Caki2 (cell line): ENCODE measurements at places on chromosomes 2 and 18. TPM values are rescaled to one million over a fixed set of nuclear protein-coding genes. Genes with fewer than 3 reads are reported as not detected.

DNA sequence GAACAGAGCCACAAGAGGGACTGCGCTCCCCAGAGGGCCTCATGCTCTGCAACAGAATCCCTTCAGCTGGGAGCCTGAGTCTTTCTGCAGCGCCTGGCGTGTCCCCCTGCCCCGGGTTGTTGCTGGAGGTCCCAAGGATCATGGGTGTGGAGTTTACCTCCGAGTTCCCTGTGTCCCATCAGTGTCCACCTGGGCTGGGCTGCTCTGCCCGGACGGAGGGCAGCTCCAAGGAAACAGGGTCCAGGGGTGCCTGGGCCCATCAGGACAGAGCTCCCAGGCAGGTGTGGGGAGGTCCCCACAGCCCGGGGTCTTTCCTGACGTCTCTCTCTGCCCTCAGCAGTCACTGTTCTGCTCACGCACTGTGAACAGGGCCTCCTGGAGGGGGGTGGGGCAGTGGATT lies 63.5 kb downstream of the EMILIN2 start:
- DNase-seq: no peak

GRCh38 chr2:191666732-191667131 lies 11.2 kb upstream of the NABP1 start:
- DNase-seq: peak; percentile 24

DNA sequence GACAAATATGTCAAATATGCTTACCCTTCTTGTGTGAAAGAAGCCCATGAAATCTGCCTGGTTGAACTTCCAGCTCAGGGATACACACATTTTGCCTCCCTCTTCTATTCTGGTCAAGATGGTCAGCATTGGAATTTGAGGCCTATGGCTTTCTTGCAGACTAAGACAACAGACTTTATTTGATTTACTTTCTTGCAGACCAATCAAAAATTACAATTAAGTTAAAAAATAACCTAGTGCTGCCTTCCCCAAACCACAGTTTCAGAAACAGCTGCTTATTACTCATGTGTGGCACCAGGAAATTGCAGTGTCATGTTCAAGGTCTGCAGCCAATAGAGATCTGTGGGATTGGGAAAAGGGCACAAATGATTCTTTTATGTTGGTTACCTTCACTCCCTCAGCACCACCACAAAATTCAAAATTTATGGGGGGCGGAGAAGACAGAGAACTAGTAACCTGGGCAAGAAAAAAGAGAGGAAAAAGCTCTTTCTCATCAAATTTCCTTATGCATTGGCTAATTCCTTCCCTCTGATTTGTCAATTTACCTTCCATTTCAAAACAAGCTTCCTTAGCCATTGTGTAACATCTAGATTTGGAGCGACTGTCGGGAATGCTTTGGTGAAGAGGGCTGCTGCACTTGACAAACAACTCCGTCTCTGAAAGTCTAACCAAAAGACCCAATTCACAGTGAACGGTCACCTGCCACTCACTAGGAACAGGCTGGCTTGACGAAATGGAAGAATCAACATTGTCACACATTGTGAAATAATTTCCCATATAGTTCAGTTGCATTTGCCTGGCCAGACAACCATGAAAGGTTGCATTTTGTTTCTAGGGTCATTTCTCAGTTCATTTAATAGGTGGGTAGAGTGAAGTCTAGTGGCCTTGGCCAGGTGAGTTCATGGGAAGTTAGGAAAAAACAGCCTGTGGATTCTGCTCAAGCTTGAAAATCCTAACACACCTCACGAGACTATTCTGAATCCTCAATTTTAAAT lies 100.4 kb upstream of the FZD5 start:
- DNase-seq: peak; percentile 93

- DNase-seq: peak; percentile 1
Measured at GRCh38 chr2:235433860-235434259, 60.0 kb upstream of the AGAP1 start.

DNA sequence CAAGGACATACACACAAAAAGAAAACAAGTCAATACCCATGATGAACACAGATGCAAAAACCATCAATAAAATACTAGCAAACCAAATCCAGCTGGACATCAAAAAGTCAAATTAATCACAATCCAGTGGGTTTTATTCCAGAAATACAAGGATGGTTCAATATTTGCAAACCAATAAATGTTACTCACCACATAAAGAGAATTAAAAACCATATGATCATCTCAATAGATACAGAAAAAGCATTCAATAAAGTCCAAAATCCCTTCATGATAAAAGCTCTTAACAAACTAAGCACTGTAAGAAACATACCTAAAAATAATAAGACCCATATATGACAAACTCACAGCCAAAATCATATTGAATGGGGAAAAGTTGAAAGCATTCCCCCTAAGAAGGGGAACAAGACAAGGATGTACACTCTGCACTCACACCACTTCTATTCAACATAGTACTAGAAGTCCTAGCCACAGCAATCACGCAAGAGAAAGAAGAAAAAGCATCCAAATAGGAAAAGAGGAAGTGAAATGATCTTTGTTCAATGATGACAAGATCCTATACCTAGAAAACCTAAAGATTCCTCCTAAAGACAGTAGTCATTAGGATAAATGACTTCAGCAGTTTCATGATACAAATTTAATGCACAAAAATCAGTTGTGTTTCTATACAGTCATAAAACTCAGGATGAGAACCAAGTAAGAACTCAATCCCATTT lies 62.6 kb downstream of the TRAPPC8 start:
- DNase-seq: no peak

- DNase-seq: no peak
Measured at GRCh38 chr2:151946899-151947812, 118.9 kb upstream of the ARL5A start.

GRCh38 chr2:111946294-111947114 lies 48.1 kb downstream of the MERTK start:
- DNase-seq: peak; percentile 80

DNA sequence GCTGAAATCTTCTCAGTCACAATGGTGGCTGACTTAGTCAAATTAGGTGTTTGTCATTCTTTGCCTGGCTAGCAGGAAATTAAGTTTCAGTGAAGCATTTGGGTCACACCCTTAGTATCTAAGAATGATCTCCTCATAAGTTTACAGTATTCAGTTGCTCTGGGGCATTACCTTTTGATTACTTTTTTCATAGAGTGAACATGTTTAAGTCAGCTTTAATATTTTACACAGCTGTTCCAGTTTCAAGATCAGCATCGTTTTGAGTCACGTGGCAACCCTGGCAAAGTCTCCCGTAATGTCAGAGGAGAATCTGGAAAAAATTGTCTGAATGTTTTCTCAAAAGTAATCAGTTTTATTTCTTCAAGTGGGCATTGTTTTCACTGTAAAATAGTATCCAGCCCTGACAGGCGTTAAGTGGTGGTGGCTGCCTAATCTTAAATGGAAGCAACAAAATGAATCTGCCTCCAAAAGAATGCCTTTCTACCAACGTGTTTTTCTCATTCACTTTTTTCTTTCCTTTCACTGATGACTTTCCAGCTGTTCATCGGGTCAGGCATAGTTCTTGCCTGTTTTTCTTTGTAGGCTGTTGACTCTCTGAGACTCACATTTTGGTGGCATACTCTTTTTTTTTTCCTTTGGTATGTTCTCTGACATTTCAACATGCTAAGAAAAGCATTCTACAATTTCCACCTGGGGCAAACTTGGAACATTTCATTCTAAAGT lies 319.6 kb upstream of the TCF4 start:
- DNase-seq: no peak

DNA sequence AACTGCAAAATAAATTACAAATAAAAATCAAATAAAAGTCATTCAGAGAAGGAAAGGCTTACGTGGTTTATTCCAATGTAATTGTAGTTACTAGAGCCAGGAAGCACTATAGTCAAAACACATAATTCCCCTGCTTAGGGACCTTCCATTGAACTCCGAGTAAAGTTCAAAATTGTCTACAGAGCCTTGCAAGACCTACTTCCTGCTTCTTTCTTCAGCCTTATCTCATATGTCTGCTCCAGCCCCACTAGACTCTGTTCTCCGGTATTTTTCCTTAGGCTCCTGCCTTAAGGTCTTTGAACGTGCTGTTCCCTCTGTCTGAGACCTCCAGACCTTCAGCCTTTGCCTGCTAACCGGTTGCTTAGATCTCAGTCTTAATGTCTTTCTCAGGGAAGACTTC lies 104.3 kb downstream of the ARL6IP6 start:
- DNase-seq: no peak

- no peak for DNase-seq
Measured at GRCh38 chr2:38978296-38978903, 88.7 kb downstream of the ARHGEF33 start.

GRCh38 chr18:64055019-64055418 lies 85.1 kb downstream of the SERPINB8 start:
- DNase-seq: no peak

DNA sequence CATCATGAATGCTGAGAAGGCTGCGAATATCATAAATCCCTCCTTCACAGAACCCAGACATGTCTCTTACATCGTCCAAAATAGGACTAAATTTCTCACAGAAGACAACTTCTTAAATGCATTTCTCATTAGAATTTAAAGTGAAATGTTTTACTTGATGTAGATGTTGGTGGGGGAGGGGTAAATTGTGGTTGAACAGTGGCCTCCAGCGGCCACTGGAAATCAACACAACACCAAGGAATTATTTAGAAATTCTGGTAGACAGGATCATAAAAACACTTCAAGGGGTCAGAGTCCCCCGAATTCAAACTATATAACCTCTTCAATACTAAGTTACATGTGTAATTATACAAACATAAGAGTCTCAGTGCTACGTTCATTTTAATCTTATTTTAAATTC lies 135.9 kb downstream of the ABCA12 start:
- DNase-seq: peak; percentile 6

- no peak for DNase-seq
Measured at GRCh38 chr2:23826040-23826439, 100.9 kb downstream of the ATAD2B start.

- no peak for DNase-seq
Measured at GRCh38 chr2:209593930-209594329, 170.1 kb downstream of the MAP2 start.

DNA sequence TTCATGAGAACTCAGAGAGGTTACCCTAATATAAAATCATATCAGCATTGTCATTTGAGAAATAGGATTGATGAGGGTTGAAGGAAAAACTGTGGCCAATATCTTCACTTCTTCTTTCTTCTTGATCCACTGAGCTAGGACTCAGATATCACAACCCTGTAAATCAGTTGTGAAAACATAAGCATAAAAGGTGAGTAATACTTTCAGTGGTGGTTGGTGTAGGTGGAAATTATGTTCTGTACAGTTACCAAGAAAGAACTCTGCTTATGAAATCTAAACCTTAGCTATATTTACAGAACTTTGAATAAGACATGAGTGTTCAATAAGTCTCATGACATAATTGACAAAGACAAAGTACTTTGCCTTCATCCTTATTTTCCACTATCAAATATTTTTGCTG lies 56.3 kb downstream of the PAX3 start:
- no peak for DNase-seq

GRCh38 chr2:159807183-159808031 lies 9.4 kb upstream of the CD302 start:
- peak; percentile 27 for DNase-seq

DNA sequence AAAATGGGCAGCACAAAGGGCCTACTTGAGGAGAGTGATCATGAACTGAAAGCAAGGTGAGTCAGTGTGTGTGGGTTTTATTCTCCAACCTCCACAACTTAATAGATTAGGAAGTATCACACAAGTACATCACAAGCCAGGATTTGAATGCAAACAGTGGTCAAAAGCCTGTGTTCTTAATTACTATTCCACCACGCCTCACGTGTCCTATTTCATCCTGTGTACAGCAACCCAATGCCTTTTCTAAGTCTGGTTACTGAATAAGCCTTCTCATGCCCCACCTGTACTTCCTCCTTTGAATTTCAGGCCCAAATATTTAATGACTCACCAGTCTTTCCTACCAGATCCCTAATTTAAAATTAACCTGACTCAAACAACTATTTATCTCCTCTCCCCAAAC lies 755.7 kb upstream of the SLC8A1 start:
- DNase-seq: peak; percentile 58

- DNase-seq: no peak
Measured at GRCh38 chr2:9666306-9666705, 35.5 kb upstream of the YWHAQ start.

GRCh38 chr2:159262226-159262625 lies 24.3 kb downstream of the WDSUB1 start:
- no peak for DNase-seq

DNA sequence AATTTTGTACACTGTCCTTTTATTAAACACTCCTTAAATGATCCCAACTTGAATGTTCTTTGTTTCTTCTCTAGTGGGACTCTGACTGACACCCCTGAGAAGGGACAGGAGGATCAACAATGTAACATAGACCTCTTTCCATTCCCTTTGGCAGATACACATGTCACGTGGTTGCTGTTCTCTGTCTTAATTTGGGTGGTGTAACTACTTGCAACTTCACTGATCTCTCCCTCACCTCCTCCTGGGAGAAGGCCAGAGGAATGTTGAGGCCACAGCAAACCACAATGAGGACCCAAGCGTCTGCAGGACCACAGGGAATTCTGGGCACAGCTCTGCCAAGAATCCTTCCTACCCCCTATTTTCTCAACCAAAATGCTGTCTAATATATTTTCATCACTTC lies 205.6 kb downstream of the RTP5 start:
- peak; percentile 21 for DNase-seq

DNA sequence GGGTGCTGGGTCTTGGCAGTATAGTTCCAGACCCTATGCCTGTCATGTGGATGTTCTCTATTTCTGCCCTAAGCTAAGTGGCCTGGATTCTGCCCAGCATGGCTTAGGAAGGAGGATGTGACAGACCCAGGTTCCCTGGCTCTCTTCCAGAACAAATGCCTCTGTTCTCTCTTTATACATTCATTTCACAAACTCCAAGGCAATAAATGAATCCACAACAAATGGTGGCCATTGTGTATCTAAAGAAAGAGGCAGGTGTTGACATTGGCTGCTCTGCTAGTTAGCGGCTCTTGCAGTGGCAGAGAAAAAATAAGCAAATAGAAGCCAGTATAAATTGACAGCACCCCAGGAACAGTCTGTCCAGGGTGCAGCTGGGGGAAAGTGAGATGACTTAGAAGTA lies 298.6 kb downstream of the SUCLG1 start:
- DNase-seq: no peak

GRCh38 chr2:127134833-127135830 lies 28.2 kb upstream of the BIN1 start:
- no peak for DNase-seq

GRCh38 chr18:55838841-55839240 lies 250.8 kb upstream of the TCF4 start:
- no peak for DNase-seq

The ZSWIM2 gene
- total RNA-seq: not detected in 2 replicates

The TTC39C gene
- 2.7 and 9.8 TPM in 2 replicates for total RNA-seq

The DNER gene
- 5.5 and 9.7 TPM in 2 replicates for total RNA-seq

The IL1F10 gene
- total RNA-seq: not detected in 2 replicates

The SLC4A3 gene
- 0.75 and 3.5 TPM in 2 replicates for total RNA-seq

The CCDC74B gene
- total RNA-seq: 19.9 and 37.3 TPM in 2 replicates

The UGT1A10 gene
- not detected in 2 replicates for total RNA-seq

The SPRED2 gene
- total RNA-seq: 8.7 and 29.3 TPM in 2 replicates

The DES gene
- 4.9 TPM in 1 of 2 replicates, not detected in the other for total RNA-seq

The SYT4 gene
- not detected in 2 replicates for total RNA-seq

The TSPYL6 gene
- total RNA-seq: not detected in 2 replicates

The TRIM43 gene
- total RNA-seq: not detected in 2 replicates

The CAPN14 gene
- 0.57 and 1.6 TPM in 2 replicates for total RNA-seq
